ENCODE measurements at places on chromosomes 11 and 22. TPM values are rescaled to one million over a fixed set of nuclear protein-coding genes. Genes with fewer than 3 reads are reported as not detected.

The PNPLA3 gene
- total RNA-seq = 4.5 TPM

The UBQLN3 gene
- total RNA-seq = under 0.01 TPM

The MOGAT2 gene
- total RNA-seq = not detected

The ACTN3 gene
- 0.14 TPM for total RNA-seq

The OPCML gene
- total RNA-seq = not detected

The TMPRSS5 gene
- 0.14 TPM for total RNA-seq

The SHISA8 gene
- total RNA-seq = not detected

The PGA5 gene
- not detected for total RNA-seq

The GLYAT gene
- not detected for total RNA-seq

The MMP11 gene
- total RNA-seq = 9.2 TPM

Measured in smooth muscle cell of bladder (primary cell).